ENCODE measurements at places on chromosomes 2 and 18.

DNA sequence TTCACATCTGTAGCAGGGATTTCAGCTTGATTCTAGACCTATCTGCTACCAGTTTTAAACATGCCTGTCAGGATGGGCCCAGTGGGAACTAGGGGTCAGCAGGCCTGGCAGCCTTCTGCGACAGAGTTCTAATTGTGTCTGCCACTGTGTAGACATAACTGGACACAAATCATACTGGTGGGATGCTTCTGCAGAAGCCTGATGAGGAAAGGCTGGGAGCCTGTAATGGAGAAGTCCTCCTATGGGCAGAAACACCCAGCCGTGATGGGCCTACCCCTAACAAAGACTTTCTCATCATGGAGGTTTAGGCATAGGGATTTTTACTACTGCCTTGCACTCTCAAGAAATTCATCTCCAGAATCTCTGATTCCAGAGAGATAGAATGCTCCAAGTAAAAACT lies 166.9 kb downstream of the PDE11A start:
- DNase-seq, result no peak

DNA sequence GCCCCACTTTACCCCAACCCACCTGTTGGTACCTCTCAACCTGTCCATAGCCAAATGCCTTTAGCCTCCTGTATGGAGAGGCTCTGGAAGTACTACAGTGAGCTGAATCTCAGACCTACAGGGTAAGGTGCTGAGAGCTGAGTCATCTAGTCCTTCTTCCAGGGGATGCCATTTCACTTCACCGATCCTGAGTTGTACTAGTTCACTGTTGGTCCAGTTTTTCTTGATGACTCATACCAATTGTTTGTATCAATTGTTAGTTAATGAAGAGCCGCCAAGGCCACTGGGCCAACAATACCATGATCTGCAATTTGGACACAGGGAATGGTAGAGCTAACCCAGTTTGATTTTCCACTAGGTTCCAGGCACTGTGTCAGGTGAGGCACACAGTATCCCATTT lies 257.0 kb downstream of the CLIP4 start:
- no peak for DNase-seq

DNA sequence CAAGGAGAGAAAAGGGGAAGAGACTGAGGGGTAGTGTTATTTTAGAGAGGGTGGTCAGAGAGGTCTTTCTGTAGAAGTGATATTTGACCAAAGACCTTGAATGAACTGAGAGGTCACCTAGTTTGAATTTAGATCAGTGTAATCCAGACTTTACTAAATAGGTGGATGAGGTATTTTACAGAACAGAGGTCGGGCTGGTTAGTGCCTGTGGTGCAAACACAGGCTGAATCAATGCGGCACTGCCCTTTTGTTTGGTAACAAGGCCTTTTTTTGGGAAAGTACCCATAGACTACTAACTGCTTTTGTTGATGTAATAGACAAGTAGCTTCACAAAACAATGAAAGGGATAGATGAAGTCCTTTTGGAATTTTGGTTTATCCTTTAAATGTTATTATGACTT lies 15.9 kb downstream of the RAPGEF4 start:
- no peak for DNase-seq

DNA sequence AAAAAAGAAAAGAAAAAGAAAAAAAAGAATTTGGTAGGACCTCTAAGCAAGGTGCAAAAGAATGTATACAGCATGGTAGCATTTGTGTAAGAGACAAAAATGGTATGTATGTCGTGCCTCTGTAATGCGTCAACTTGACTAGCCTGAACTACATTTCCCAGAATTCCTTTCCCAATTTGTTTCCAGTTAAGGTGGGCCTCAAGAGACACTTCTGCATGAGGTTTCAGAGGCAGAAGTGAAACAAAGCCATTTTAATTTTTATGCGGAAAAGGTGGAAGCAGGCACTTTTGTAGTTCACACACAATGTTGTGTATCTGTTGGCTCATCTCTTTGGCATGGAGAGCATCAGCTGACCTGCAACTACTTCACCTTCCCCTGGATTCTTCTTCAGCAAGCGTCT lies 56.5 kb upstream of the PAPOLG start:
- no peak for DNase-seq

GRCh38 chr2:38390947-38391346 lies 13.9 kb upstream of the ATL2 start:
- no peak for DNase-seq

DNA sequence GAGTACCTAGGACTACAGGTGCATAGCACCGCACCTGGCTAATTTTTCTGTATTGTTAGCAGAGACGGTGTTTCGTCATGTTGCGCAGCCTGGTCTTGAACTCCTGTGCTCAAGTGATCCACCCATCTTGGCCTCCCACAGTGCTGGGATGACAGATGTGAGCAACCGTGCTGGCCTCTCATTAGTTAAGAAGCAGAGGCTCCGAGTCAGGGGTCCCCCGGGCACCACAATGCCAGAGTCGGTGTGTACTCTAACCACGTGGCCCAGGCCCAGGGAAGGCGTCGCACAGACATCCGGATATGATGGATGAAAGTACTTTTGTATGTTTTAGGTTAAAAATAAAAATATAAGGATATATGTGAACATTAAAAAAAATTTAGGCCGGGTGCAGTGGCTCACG lies 28.3 kb upstream of the HPCAL1 start:
- DNase-seq, result no peak
